ENCODE measurements at places on chromosomes 2 and 18.

GRCh38 chr2:175006281-175006680, 1.1 kb upstream of the CHN1 start:
- DNase-seq = no peak

DNA sequence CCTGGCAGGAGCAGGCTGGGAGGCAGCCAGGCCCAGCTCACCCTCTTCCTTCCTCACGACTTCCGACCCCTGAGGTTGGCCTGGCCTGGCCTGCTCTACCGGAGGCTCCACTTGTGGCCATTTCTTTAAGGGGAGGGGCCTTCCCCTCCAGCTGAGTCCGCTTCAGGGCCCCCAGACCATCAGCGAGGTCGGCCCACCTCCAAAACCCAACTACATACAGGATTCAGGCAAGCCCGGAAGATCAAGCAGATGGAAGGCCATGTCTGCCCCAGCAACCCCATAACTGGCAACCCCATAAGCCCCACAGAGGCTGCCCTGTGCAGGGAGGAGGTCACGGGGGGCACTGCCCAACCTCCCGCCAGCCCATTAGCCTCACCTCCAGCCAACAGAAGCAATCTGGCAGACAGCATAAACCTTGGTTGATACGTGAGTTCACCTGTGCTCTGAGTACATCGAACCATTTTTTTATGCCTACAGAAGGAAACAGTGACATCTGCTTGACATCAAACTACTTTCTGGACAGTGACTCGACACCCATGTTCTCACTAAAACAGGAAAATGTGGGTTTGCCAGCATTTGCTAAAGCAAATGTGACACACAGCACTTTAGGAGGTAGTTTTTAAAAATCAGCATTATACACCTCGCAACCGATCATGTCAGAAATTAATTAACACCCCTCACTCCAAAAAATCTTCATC, 98.9 kb downstream of the EIPR1 start:
- no peak for DNase-seq

DNA sequence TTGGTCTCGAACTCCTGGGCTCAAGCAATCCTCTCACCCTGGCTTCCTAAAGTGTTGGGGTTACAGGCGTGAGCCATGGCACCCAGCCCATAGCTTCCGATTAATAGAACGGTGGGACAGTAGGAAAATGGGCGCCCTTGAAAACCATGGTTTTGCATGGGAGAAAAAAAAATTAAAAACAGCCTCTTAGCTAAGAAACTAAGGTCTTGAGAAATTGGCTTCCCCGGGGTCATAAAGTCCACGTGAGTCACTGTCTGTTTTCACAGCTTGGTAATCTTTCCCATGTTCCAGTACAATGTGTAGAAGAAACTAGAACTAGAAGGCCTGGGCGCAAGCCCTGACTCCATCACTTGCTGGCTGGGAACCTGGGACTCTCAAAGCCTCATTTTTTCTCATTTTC, 20.7 kb downstream of the B3GNT2 start:
- DNase-seq = no peak

DNA sequence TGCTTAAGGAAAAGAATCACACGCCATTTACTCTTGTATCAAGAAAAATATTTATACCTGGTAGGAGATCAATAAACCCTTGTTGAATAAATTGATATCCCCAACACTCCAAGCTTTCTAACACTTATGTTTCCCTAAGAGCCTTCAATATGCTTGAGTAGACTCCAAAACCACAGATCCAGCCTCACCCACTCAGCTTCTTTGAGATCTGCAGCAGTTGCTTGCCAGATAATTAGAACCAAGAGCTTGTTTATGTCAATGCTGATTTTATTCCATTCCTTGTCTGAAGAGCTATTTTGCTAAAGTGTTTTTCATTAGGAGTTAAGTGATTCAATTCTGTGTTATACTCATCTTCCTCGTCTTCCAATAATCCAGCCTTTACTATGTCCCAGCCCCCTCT, 26.3 kb upstream of the CRIM1 start:
- DNase-seq = no peak

- DNase-seq = no peak
These were observed 125.7 kb upstream of the FZD5 start for GRCh38 chr2:207895274-207895860.

GRCh38 chr2:228268756-228269155, 87.3 kb upstream of the SPHKAP start:
- DNase-seq = no peak

DNA sequence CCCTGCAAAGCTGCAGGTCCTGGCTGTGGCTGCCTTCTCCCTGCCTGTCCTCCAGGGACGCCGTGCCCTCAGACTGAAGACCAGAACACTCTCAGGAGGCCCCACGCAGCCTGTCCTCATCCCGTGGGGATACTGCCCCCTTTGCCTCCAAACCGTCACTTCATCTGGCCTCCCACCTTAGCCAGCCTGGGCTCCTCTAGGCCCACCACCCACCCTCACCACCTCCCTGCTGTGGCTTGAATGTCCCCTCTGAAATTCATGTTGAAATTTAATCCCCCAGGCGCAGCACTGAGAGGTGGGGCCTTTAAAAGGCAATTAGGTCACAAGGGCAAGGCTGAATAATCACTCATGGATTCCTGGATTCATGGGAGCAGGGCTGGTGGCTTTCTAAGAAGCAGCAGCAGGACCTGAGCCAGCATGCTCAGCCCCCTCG, 198.2 kb downstream of the SEPTIN10 start:
- no peak for DNase-seq

- DNase-seq = peak; percentile 14
These were observed 43.1 kb upstream of the LONRF2 start for GRCh38 chr2:100365434-100365833.

- DNase-seq = no peak
These were observed 4.1 kb upstream of the KLHL30 start for GRCh38 chr2:238134393-238134785.

GRCh38 chr2:171260471-171261424, 100.1 kb upstream of the TLK1 start:
- no peak for DNase-seq

GRCh38 chr2:235894839-235895238, 273.3 kb downstream of the GBX2 start:
- no peak for DNase-seq

DNA sequence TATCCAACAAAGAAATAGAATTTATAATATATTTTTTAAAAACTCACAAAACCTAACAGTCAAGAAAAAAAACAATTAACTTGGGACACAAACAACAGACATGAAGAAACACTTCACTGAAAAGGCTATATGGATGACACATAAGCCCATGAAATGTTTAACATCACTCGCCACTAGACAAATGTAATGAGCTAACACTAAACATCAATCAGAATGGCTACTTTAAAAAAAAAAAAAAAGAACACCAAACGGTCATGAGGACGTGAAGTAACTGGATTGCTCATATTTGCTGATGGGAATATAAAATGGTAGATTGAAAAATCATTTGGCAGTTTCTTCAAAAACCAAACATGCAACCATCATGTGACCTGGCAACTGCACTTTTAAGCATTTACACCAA, 97.3 kb upstream of the RGPD4 start:
- no peak for DNase-seq

GRCh38 chr2:209334188-209335017, 89.4 kb upstream of the MAP2 start:
- peak; percentile 50 for DNase-seq

DNA sequence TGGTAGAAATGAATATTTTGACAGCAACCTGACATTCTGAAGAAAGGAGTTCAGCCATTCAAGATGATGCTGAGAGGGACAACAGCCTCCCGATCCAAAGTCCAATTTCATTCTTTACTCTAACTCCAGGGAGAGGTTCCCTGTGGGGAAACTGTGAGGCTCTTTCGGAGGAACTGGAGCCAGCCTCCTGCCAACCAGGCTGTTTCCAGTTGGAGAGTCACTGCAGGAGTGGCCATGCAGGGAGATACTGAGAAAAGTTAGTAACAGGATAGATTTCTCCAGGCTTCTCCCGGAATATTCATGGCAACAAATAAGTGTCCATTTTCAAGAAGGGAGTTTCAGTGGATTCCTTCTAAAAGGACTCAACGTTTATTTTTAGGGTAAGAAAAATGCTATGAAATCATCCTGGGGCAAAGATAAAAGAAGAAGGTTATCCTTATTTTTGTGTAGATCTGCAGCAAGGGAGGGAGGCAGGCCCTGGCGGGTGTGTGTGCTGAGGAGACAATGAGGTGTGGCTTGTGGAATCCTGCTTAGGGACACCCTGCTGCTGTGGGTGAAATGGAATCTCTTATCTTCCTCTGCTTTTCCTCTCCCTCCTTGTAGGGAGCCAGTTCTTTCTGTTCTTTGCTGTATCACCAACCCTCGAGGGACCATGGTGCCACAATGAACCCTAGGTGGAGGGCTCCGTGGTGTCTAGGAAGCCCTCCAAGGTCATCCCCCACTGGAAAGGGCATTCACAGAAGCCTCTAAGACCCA, 18.1 kb downstream of the KLHL14 start:
- DNase-seq = no peak

GRCh38 chr2:96866586-96866985, 3.3 kb downstream of the SEMA4C start:
- DNase-seq = no peak

- no peak for DNase-seq
These were observed 97.3 kb downstream of the TACR1 start for GRCh38 chr2:75102011-75102410.

DNA sequence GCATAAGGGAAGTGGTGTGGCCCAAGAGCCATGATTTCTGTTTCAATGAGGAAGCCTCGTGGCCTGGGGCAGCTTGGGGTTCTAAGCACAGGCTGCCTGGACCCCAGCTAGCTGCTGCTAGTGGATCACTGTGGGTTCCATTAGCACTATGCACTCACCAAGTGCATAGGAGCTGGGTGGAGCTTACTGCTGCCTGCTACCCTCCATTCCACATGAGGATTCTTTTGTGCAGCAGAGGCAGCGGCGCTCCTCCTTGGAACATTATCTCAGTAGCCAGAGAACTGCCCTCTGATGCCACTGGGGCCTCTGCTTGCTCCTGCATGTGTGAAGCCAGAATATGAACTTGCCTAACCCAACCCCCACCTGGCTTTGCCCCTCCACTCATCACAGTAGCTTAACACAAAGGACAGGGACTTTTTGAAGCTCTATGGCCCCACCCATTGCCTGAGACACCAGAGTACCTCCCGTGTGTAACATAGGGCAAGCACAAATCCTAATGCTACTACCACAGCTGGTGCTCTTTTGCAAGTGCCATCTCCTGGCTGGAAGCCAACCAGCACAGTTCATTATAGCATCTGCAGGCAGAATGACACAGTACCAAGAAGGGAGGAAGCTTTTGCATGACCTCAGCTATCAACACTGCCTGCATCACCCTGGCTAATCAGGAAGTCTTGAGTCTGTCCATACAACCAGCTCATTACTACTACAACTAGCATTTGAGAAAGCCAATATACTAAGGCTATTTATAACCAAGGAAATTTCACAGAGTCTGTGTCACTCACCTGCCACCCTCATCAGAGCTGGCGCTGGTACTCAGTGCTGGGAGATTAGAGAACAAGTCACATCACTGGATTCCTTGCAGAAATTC, 297.0 kb upstream of the GULP1 start:
- no peak for DNase-seq

GRCh38 chr2:26274058-26274613, 29.4 kb downstream of the HADHB start:
- no peak for DNase-seq

Measured in SW480 (cell line).